Activated CD4-positive, alpha-beta memory T cell treated with anti-CD3 and anti-CD28 coated beads for 36 hours (primary cell): ENCODE measurements at places on chromosomes 4 and X. TPM values are rescaled to one million over a fixed set of nuclear protein-coding genes. Genes with fewer than 3 reads are reported as not detected.

Gene RAB33A
- total RNA-seq, result 30.1 TPM

Gene CTSO
- total RNA-seq, result 2.6 TPM

Gene CSN1S1
- total RNA-seq, result not detected

Gene FUNDC1
- total RNA-seq, result 10.5 TPM

Gene DNAAF6
- not detected for total RNA-seq

Gene HSD17B11
- total RNA-seq, result 19.8 TPM

Gene ELF4
- total RNA-seq, result 28.0 TPM

Gene RHOXF1
- total RNA-seq, result not detected

Gene AFM
- not detected for total RNA-seq

- H3K27ac ChIP-seq, result no peak overlapping the region
- no peak overlapping the region for H3K4me3 ChIP-seq
- DNase-seq, result no peak
- no peaks in the 10 kb centered on the region for H3K27me3 ChIP-seq
- peaks cover 15% of the 10 kb centered on the region for H3K36me3 ChIP-seq
Observed at GRCh38 chr4:101083131-101083530, 264.2 kb downstream of the PPP3CA start.

- peaks cover 62% of the 10 kb centered on the region for H3K4me1 ChIP-seq
- H3K4me3 ChIP-seq, result peak overlapping the region; percentile 23
- no peaks in the 10 kb centered on the region for H3K27me3 ChIP-seq
- peak overlapping the region; percentile 79 for H3K27ac ChIP-seq
Observed at GRCh38 chrX:46325312-46325877, 219.8 kb downstream of the ZNF674 start.

- no peak overlapping the region for H3K4me3 ChIP-seq
- no peak overlapping the region for H3K27ac ChIP-seq
- H3K36me3 ChIP-seq, result no peaks in the 10 kb centered on the region
- no peak for DNase-seq
- H3K4me1 ChIP-seq, result peaks cover 7% of the 10 kb centered on the region
Observed at GRCh38 chr4:104879367-104879766, 267.3 kb upstream of the TET2 start.

DNA sequence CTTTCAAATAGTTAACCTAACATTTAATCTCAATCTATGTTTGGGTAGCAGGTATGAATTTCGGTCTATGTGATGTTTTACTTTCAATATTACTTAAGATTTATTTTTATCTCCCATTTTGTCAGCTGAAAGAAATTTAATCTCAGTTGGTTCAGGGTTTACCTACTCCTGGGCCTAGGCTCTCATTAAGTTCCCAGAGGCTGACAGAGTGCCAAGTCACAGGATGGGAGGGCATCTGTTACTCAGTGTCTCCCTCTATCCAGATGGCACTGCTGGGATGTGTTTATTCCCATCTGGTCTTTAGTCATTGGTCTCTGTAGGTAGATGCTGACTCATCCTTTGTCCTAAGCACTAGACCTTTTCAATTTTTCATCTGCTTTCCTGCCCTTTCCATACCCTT lies 129.4 kb upstream of the ARSJ start:
- peaks cover 5% of the 10 kb centered on the region for H3K4me1 ChIP-seq
- H3K27me3 ChIP-seq, result peaks cover 2% of the 10 kb centered on the region
- H3K27ac ChIP-seq, result no peak overlapping the region
- no peak for DNase-seq
- H3K36me3 ChIP-seq, result no peaks in the 10 kb centered on the region

DNA sequence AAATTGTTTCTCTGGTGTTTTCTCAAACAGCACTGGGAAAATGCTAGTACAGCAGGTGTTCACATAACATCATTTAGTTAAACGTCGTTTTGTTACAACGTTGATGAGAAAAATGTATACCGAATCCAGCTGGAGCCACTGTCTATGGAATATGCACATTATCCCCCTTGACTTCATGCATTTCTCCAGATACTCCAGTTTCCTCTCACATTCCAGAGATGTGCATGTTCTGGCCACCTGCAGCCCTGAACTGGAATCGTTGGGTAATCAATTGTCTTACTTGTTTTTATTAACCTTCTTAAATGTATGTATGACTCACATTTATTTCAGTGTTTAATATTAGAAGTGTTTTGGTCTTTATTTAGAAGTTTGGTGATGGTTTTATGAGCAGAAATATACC lies 18.4 kb upstream of the ODAM start:
- H3K27me3 ChIP-seq, result peaks cover 2% of the 10 kb centered on the region
- DNase-seq, result no peak
- H3K27ac ChIP-seq, result no peak overlapping the region
- no peaks in the 10 kb centered on the region for H3K4me1 ChIP-seq
- H3K4me3 ChIP-seq, result no peak overlapping the region

GRCh38 chr4:70925899-70926635 lies 23.9 kb downstream of the MOB1B start:
- H3K27me3 ChIP-seq, result no peaks in the 10 kb centered on the region
- H3K4me1 ChIP-seq, result peaks cover 31% of the 10 kb centered on the region
- H3K27ac ChIP-seq, result no peak overlapping the region
- no peak for DNase-seq

GRCh38 chr4:101217353-101218031 lies 129.8 kb downstream of the PPP3CA start:
- no peaks in the 10 kb centered on the region for H3K36me3 ChIP-seq
- no peak overlapping the region for H3K27ac ChIP-seq
- no peak overlapping the region for H3K4me3 ChIP-seq
- H3K27me3 ChIP-seq, result no peaks in the 10 kb centered on the region
- peaks cover 16% of the 10 kb centered on the region for H3K4me1 ChIP-seq

DNA sequence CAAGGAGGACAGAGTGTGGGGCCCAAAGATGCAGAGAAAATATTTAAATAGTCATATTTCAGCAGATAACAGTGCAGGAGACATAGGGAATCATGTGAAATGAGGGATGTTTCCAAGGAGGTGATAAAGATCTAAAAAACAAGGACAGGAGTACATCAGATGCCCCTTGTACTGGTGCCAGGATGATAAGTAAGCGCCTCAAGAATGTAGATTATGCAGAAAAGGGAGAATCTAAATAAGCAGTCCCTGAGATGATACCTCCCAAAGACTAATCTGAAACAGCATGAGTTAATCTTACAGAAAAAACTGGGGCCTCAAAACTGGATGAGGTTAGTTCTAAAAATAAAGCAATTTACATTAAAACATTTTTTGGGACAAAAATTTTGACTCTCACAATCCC lies 136.1 kb upstream of the WDFY3 start:
- H3K4me3 ChIP-seq, result no peak overlapping the region
- DNase-seq, result no peak
- H3K27ac ChIP-seq, result no peak overlapping the region
- H3K4me1 ChIP-seq, result no peaks in the 10 kb centered on the region

DNA sequence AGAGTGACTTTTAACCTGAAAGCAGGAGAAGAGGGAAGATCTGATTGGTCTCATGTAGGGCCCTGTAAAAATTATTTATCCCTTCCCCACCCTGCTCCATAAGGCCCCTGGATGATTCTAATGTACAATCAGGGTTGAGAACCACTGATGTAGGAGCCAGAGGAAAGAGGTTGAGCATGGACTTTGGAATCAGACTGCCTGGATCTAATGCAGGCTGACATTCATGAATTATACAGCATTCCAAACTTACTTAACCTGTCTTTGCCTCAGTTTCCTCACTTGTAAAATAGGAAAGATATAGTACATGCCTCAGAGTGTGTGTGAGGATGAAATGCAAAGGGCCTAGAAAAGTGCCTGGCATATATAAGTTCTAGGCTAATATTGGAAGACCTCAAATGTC lies 47.0 kb downstream of the STX18 start:
- H3K27me3 ChIP-seq, result no peaks in the 10 kb centered on the region
- H3K4me1 ChIP-seq, result peaks cover 13% of the 10 kb centered on the region
- no peak for DNase-seq
- H3K27ac ChIP-seq, result no peak overlapping the region
- no peaks in the 10 kb centered on the region for H3K36me3 ChIP-seq

- H3K27ac ChIP-seq, result no peak overlapping the region
- H3K27me3 ChIP-seq, result no peaks in the 10 kb centered on the region
- no peak for DNase-seq
- H3K4me3 ChIP-seq, result no peak overlapping the region
- H3K4me1 ChIP-seq, result no peaks in the 10 kb centered on the region
Observed at GRCh38 chrX:99750721-99751120, 659.4 kb downstream of the PCDH19 start.

- H3K27me3 ChIP-seq, result no peaks in the 10 kb centered on the region
- no peaks in the 10 kb centered on the region for H3K36me3 ChIP-seq
- H3K27ac ChIP-seq, result no peak within 1 kb of the TSS
- no peaks in the 10 kb centered on the region for H3K4me1 ChIP-seq
- H3K4me3 ChIP-seq, result no peak within 1 kb of the TSS
Observed at GRCh38 chrX:153055871-153056749, at the start of gene PNMA3. Gene PNMA3, plus strand, starts transcription at chrX:153056470. Its CDS starts 586 bp downstream, at chrX:153057056.

DNA sequence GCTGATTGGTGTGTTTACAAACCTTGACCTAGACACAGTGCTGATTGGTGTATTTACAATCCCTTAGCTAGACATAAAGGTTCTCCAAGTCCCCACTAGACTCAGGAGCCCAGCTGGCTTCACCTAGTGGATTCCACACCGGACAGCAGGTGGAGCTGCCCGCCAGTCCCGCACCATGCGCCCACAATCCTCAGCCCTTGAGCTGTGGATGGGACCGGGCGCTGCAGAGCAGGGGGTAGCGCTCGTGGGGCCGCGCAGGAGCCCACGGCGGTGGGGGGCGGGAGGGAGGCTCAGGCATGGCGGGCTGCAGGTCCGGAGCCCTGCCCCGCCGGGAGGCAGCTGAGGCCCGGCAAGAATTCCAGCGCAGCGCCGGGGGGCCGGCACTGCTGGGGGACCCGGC lies 30.7 kb downstream of the MEPE start:
- H3K27ac ChIP-seq, result no peak overlapping the region
- no peak overlapping the region for H3K4me3 ChIP-seq
- peaks cover 8% of the 10 kb centered on the region for H3K27me3 ChIP-seq
- DNase-seq, result no peak

- no peaks in the 10 kb centered on the region for H3K27me3 ChIP-seq
- no peak for DNase-seq
- no peak overlapping the region for H3K4me3 ChIP-seq
- H3K36me3 ChIP-seq, result no peaks in the 10 kb centered on the region
Observed at GRCh38 chr4:80694171-80694570, 336.3 kb upstream of the BMP3 start.

DNA sequence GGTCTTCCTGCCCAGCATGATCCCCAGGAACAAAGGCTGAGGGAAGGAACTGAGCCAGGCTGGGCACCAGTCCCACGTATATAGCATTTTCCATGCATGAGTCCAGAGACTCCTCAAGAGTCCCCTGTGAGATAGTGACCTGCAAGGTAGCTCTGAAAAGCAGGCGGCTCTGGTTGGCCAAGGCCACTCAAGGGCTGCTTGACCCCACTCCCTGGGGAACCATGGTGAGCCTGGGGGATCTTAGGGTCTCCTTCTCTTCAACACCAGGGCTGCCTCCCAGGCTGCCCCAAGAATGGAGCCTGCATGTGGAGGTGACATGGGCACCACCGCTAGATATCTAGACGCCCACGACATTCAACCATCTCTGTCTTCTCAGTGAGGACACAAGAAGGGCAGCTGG lies 79.2 kb downstream of the SLC2A9 start:
- no peak for DNase-seq
- no peak overlapping the region for H3K4me3 ChIP-seq
- no peak overlapping the region for H3K27ac ChIP-seq
- H3K4me1 ChIP-seq, result no peaks in the 10 kb centered on the region
- no peaks in the 10 kb centered on the region for H3K36me3 ChIP-seq

DNA sequence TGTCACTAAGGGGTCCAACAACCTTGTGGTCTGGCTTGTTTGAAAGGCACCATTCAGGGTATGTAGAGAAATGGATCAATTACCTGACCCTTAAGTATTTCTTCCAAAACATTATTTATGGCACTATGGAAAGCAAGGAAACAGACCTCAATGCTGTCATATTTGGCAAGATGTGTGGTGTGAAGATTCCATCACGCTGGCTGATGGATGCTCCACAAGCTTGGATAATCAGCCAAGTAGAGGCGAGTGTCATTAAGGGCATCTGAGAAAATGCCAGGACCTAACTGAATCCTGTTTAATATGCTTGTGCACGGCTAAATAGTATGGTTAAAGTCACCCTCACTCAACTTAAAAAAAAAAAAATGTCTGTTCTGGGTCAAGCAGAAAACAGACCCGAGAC lies 120.7 kb downstream of the COMMD8 start:
- H3K4me1 ChIP-seq, result no peaks in the 10 kb centered on the region
- H3K36me3 ChIP-seq, result no peaks in the 10 kb centered on the region
- H3K27me3 ChIP-seq, result no peaks in the 10 kb centered on the region
- H3K27ac ChIP-seq, result no peak overlapping the region

DNA sequence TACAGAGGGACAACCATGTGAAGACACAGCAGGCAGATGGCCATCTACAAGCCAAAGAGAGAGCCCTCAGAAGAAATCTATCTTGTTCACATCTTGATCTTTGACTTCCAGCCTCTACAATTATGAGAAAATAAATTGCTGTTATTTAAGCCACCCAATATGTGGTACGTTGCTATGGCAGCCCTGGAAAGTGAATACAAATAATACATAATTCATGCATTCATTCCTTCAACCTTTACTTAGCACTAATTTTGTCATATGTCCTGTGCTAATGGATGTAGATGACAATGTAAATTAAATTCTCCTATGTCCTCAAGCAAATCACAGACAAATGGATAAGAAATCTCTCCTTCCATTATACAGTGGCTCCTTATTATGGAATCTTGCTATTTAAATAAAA lies 361.6 kb downstream of the PACRGL start:
- H3K27ac ChIP-seq, result no peak overlapping the region
- H3K36me3 ChIP-seq, result no peaks in the 10 kb centered on the region
- no peaks in the 10 kb centered on the region for H3K4me1 ChIP-seq
- H3K27me3 ChIP-seq, result no peaks in the 10 kb centered on the region
- H3K4me3 ChIP-seq, result no peak overlapping the region

DNA sequence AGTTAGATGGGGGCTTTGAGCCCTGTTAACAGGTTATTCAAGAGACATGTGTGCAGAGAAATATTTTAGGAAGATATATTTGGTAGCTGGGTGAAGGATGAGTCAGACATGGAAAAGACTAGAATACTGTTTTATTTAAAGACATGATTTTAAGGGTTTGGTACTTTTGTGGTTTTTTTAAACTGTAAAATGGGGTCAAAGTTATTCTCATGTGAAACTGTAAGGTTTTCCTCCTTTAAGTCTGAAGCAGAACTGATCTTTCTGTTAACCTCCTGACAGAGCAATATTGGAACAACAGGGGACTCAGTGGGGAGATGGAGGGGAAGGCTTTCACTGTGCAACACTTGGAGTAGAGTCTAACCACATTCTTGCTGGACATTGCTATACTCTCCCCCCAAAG lies 112.4 kb upstream of the LSM6 start:
- no peak overlapping the region for H3K27ac ChIP-seq
- H3K4me1 ChIP-seq, result no peaks in the 10 kb centered on the region
- no peaks in the 10 kb centered on the region for H3K36me3 ChIP-seq
- H3K4me3 ChIP-seq, result no peak overlapping the region
- H3K27me3 ChIP-seq, result peaks cover 11% of the 10 kb centered on the region

- no peak overlapping the region for H3K27ac ChIP-seq
- no peak overlapping the region for H3K4me3 ChIP-seq
- no peak for DNase-seq
- H3K27me3 ChIP-seq, result no peaks in the 10 kb centered on the region
- peaks cover 25% of the 10 kb centered on the region for H3K36me3 ChIP-seq
Observed at GRCh38 chr4:761086-761485, 55.5 kb downstream of the PCGF3 start.

- no peak overlapping the region for H3K4me3 ChIP-seq
- H3K4me1 ChIP-seq, result no peaks in the 10 kb centered on the region
- H3K27me3 ChIP-seq, result no peaks in the 10 kb centered on the region
- no peak overlapping the region for H3K27ac ChIP-seq
- no peaks in the 10 kb centered on the region for H3K36me3 ChIP-seq
- DNase-seq, result no peak
Observed at GRCh38 chr4:135508006-135508714, 1306.6 kb upstream of the PABPC4L start.
